Neural crest cell (in vitro differentiated cells): ENCODE measurements at places on chromosomes 12 and 14.

GRCh38 chr14:78202976-78203375, 32.8 kb downstream of the NRXN3 start:
- H3K4me3 ChIP-seq: no peak overlapping the region
- no peaks in the 10 kb centered on the region for H3K4me1 ChIP-seq
- no peak overlapping the region for H3K27ac ChIP-seq
- H3K36me3 ChIP-seq: no peaks in the 10 kb centered on the region
- H3K27me3 ChIP-seq: peaks cover 16% of the 10 kb centered on the region

DNA sequence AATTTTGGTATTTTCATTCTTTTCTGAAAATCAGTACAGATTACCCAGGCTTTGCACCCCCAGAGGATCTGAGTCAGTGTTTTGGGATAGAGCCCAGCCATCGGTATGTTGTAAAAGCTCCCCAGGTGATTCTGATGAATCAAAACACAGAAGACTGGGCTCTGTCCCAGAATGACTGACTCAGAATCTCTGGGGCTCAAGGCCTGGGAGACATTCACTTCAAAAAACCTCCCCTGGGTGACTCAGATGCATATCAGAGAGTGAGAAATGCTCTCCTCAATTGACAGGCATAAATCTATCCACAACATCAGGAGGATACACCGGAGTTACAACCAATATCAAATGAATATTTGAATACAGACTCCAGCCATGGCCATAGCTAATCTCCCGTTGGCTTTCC, 32.6 kb downstream of the SLC35F4 start:
- H3K27me3 ChIP-seq: peaks cover 23% of the 10 kb centered on the region
- H3K27ac ChIP-seq: no peak overlapping the region
- H3K4me1 ChIP-seq: peaks cover 9% of the 10 kb centered on the region
- DNase-seq: no peak
- no peaks in the 10 kb centered on the region for H3K36me3 ChIP-seq

DNA sequence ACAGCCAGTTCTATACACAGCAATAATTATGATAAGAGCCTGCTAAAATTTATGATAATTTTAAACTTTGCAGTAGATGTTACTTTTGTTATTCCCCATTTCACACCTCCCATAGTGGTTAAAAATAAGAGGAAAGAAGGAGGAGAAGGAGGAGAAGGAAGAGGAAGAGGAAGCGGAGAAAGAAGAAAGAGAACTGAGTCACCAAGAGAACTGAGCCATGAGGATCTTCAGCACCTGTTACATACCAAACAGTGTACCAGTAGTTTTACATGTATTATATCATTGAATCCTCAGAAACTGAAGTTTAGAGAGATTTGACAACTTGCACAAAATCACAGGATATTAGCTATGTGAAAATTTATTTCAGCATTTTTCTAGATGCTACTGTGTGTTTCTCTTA, 3.9 kb downstream of the CD163 start:
- H3K4me1 ChIP-seq: no peaks in the 10 kb centered on the region
- no peak overlapping the region for H3K27ac ChIP-seq
- no peak for DNase-seq
- no peaks in the 10 kb centered on the region for H3K36me3 ChIP-seq

DNA sequence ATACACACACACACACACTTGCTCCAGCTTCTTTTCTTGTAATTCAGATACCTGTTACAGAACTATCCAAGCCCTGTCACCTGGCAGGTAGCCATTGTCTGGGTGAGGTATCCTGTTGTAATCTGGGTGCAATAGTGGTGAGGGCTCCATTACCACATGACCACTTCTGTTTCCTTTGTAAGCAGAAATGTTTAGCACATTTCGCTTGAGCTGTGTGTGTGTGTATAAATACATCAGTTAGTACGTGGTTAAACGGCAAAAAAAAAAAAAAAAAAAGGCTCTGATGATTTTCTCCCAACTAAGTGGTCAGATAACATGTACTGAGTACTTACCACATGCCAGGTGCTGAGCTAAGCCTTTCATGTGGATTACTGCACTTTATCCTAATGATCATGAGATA, 129.3 kb upstream of the SSTR1 start:
- H3K27me3 ChIP-seq: peaks cover 2% of the 10 kb centered on the region
- H3K4me3 ChIP-seq: no peak overlapping the region
- H3K27ac ChIP-seq: no peak overlapping the region
- no peaks in the 10 kb centered on the region for H3K4me1 ChIP-seq
- H3K36me3 ChIP-seq: no peaks in the 10 kb centered on the region

GRCh38 chr14:41899416-41899815, 292.7 kb downstream of the LRFN5 start:
- H3K36me3 ChIP-seq: no peaks in the 10 kb centered on the region
- H3K27ac ChIP-seq: no peak overlapping the region
- no peak for DNase-seq
- H3K4me3 ChIP-seq: no peak overlapping the region

DNA sequence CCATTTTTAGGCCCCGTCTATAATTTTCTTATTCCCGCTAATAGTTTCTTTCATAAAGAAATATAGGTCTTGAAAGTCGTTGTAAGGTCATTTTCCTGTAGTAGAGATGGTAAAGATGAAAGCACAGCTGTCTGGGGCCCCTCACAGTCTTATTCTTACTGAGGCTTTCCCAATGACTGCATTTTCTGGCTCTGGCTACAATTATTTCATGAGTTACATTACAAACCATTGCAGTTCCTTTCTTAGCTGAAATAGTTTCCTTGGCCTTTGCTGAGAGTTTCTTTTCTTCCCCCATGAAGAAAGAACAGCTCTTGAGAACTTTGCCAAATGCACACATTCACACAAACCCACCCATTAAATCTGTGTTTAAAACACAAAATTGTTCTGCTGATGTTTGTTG, 113.0 kb downstream of the DYRK2 start:
- H3K27ac ChIP-seq: no peak overlapping the region
- no peaks in the 10 kb centered on the region for H3K36me3 ChIP-seq
- peaks cover 21% of the 10 kb centered on the region for H3K4me1 ChIP-seq
- no peak overlapping the region for H3K4me3 ChIP-seq
- no peaks in the 10 kb centered on the region for H3K27me3 ChIP-seq
- no peak for DNase-seq

- peaks cover 4% of the 10 kb centered on the region for H3K4me1 ChIP-seq
- H3K27me3 ChIP-seq: peaks cover 2% of the 10 kb centered on the region
- H3K36me3 ChIP-seq: no peaks in the 10 kb centered on the region
- DNase-seq: no peak
- H3K27ac ChIP-seq: no peak overlapping the region
- no peak overlapping the region for H3K4me3 ChIP-seq
Observed at GRCh38 chr12:21697904-21698630, 40.4 kb upstream of the LDHB start.

DNA sequence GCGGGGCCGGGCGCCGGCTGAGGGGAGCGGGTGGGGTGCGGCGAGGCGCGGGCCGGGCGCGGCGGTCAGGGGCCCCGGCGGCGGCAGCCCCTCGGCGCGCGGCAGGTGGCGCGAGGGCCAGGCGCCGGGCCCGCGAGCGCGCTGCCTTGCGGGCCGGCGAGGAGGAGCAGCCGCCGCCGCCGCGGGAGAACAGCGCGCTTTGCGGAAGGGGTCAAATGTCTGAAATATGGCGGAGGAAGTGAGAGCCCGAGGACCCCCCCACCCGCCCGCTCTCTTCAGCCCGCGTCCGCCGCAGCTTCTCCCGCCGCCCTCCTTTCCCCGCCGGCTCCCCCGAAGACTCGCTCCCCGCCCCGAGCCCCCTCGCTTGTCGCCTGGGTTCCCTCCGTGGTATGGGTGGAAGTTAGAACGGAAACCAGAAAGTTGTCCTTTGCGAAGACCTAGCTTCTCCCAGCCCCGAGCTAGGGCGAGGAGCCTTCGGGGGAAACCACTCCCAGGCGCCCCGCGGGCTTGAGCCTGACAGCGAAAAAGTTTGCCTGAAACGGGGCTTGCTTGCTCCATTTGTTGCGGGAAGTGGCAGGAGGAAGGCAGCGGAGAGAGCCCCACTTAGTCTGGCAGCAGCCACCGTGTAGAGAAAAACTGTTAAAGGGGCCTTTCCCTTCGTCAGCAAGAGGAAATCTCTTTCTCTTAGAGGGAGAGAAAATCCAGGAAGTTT, 551 bp downstream of the RAP1B start:
- peak overlapping the region; percentile 88 for H3K27ac ChIP-seq
- H3K4me1 ChIP-seq: peaks cover 54% of the 10 kb centered on the region
- H3K36me3 ChIP-seq: peaks cover 8% of the 10 kb centered on the region
- DNase-seq: peak; percentile 34

DNA sequence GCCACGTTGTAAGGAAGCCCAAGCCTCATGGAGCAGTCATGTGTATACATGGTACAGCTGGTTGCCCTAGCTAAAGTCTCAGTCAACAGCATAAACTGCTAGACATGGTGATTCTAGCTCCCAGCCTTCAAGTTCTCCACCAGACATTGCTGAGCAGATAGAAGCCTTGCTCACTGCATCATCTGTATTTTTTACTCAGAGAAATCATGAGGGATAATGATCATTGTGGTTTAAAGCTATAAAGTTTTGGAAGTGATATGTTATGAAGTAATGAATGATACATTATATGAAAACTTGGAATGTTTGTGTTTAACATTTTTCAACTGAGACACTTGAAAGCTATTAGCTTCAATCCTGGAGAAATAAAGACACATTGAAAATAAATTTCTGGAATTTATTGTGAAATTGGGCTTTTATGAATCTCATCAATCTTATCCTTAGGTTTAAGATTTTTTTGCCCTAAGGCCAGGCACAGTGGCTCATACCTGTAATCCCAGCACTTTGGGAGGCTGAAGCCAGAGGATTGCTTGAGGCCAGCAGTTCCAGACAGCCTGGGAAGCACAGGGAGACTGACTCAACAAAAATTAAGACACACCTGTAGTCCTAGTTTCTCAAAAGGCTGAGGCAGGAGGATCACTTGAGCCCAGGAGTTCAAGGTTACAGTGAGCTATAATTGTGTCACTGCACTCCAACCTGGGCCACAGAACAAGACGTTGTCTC, 5.6 kb upstream of the NFATC4 start:
- H3K4me1 ChIP-seq: peaks cover 16% of the 10 kb centered on the region
- no peak for DNase-seq
- peaks cover 65% of the 10 kb centered on the region for H3K27me3 ChIP-seq
- H3K27ac ChIP-seq: no peak overlapping the region
- no peaks in the 10 kb centered on the region for H3K36me3 ChIP-seq
- H3K4me3 ChIP-seq: no peak overlapping the region

DNA sequence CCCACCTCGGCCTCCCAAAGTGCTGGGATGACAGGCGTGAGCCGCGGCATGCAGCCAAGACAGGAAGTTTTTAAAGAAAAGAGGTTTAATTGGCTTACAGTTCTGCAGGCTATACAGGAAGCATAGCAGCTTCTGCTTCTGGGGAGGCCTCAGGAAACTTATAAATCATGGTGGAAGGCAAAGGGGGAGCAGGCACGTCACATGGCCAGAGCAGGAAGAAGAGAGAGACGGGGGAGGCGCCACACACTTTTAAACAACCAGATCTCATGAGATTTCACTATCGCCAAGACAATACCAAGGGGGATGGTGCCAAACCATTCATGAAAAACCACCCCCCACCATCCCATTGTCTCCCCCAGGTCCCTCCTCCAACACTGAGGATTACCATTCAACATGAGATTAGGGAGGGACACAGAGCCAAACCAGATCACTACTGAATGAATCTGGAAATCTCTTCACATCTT, 14.1 kb downstream of the CCDC63 start:
- H3K4me1 ChIP-seq: peaks cover 17% of the 10 kb centered on the region
- H3K27ac ChIP-seq: peak overlapping the region; percentile 93
- H3K36me3 ChIP-seq: no peaks in the 10 kb centered on the region
- H3K4me3 ChIP-seq: no peak overlapping the region

GRCh38 chr12:11652351-11653040, 3.0 kb downstream of the ETV6 start:
- no peaks in the 10 kb centered on the region for H3K36me3 ChIP-seq
- peak overlapping the region; percentile 95 for H3K27ac ChIP-seq
- no peak for DNase-seq
- H3K4me3 ChIP-seq: peak overlapping the region; percentile 94
- H3K4me1 ChIP-seq: peaks cover 50% of the 10 kb centered on the region
- H3K27me3 ChIP-seq: no peaks in the 10 kb centered on the region

GRCh38 chr12:30002677-30003076, 218.9 kb upstream of the TMTC1 start:
- no peaks in the 10 kb centered on the region for H3K27me3 ChIP-seq
- no peaks in the 10 kb centered on the region for H3K36me3 ChIP-seq
- H3K4me3 ChIP-seq: no peak overlapping the region

- H3K4me1 ChIP-seq: peaks cover 23% of the 10 kb centered on the region
- peak overlapping the region; percentile 77 for H3K4me3 ChIP-seq
- no peak overlapping the region for H3K27ac ChIP-seq
- H3K36me3 ChIP-seq: peaks cover 3% of the 10 kb centered on the region
- peaks cover 29% of the 10 kb centered on the region for H3K27me3 ChIP-seq
Observed at GRCh38 chr12:2792671-2793500, 1.9 kb upstream of the FKBP4 start.

- H3K36me3 ChIP-seq: no peaks in the 10 kb centered on the region
- H3K4me1 ChIP-seq: peaks cover 13% of the 10 kb centered on the region
- peak; percentile 34 for DNase-seq
- peaks cover 16% of the 10 kb centered on the region for H3K27me3 ChIP-seq
Observed at GRCh38 chr14:21300892-21301291, 21.0 kb downstream of the RPGRIP1 start.

DNA sequence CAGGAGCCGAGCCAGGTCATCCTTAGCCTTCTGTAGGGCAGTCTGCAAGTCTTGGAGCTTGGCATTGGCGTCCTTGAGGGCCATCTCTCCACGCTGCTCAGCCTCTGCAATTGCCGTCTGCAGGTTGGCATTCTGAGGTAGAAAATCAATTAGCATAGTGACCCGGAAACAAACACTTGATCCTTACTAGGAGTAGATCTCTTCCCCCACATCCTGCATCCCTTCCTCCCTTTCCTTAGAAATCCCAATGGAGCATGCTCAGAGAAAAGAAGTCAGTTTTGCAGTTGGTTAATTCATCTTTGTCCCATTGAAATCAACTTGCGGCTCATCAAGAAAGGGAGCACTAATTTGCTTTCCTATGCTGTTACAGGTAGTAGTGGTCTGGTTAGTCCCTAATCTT, 6.1 kb downstream of the KRT76 start:
- H3K27ac ChIP-seq: no peak overlapping the region
- peaks cover 34% of the 10 kb centered on the region for H3K27me3 ChIP-seq
- no peaks in the 10 kb centered on the region for H3K36me3 ChIP-seq
- no peak for DNase-seq

DNA sequence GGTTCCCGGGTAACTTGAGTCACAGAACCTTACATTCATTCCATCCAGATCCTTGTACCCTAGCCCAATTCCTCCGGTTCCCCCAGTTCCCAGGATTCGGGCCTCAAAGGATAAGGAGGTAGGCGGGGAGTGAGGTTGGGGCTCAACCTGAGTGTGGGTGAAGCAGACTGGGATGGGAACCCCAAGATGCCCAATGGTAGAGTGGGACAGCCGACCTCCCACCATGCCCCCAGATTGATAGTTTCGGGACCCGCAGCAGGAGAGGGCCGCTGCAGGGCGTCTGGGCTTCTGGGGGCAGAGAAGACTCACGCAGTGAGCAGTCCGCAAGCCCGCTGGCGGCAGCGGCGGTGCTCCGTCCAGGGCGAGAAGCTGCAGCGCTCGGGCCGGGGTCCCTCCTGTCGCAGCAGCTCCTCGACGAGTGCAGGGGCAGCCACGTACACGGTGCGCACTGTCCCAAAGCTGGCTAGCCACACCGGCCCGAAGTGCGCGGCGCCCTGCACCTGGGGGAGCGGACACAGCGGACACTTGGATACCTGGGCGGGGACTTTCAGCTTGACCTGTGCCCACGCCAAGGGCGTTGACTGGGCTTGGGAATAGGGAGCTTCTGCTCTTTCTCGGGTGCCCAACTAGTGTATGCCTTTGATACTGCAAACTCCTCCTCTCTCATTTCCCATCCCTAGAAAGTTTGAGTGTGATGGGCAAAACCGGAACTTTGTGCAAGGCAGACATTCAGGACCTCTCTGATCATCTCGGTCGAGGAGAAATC, 997 bp downstream of the CYP27B1 start:
- peak overlapping the region; percentile 73 for H3K4me3 ChIP-seq
- H3K27me3 ChIP-seq: peaks cover 81% of the 10 kb centered on the region
- peaks cover 10% of the 10 kb centered on the region for H3K36me3 ChIP-seq
- peaks cover 11% of the 10 kb centered on the region for H3K4me1 ChIP-seq
